ENCODE measurements at places on chromosomes 3 and 15.

DNA sequence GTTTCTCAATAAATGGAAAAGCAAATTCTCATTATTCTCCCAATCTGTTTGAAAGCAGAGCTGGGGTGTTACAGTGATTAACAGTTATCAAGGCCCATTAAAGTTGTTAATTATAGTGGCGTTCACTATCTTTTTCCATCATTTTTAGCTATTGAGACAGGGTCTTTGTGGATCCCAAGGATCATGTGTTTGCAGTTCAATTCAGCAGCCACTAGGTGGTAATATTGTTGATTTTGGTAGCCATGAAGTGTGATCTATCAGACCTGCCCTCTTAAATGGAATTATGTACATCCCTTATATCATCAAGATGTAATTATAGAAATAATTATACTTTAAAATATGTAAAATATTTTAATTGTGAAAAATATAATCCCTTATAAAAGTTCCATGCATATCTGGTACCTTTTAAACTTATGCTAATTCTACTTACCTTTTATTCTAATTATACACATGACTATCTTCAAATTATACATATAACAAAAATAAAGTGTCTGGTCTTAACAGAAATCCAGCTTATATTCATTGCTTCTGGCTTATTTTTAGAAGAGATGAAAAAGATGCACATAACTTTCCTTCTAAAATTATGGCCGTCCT lies 126.4 kb downstream of the GREM1 start:
- DNase-seq = no peak

GRCh38 chr15:61545763-61546162 lies 316.7 kb upstream of the RORA start:
- no peak for DNase-seq

DNA sequence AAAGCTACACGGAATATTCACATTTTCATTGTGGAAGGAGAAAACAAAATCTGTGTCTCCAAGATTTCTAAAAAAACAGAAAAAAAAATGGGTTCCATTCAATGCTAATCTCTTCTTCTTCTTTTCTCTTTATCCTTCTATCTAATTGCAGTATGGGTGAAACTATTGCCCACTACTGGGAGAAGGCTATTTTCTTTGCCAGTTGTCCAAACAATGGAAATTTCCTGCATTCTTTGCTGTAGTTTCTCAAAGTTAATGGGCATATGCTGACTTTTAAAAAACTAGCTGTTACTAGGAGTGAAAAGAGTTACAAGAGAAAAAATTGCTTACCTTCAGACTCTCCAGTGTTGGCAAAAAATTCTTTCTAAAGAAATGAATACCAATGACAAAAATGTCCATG lies 179.3 kb upstream of the ANKRD28 start:
- DNase-seq = no peak

DNA sequence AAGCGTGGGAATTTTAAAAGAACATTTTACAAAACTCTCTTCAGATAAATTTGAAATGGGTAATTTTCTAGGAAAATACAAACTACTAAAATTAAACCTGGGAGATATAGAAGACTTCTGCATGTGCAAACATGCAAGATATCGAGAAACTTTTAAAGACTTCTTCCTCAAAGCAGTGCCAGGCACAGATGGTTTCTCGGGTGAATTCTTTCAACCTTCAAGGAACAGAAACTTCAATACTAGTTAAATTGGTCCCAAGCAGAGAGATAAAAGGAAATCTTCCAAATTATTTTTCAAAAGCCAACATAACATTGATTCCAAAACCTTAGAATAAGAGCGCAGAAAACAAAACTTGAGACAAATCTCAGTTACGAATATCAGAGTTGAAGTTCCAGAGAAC lies 732.7 kb downstream of the PDCD6IP start:
- no peak for DNase-seq

DNA sequence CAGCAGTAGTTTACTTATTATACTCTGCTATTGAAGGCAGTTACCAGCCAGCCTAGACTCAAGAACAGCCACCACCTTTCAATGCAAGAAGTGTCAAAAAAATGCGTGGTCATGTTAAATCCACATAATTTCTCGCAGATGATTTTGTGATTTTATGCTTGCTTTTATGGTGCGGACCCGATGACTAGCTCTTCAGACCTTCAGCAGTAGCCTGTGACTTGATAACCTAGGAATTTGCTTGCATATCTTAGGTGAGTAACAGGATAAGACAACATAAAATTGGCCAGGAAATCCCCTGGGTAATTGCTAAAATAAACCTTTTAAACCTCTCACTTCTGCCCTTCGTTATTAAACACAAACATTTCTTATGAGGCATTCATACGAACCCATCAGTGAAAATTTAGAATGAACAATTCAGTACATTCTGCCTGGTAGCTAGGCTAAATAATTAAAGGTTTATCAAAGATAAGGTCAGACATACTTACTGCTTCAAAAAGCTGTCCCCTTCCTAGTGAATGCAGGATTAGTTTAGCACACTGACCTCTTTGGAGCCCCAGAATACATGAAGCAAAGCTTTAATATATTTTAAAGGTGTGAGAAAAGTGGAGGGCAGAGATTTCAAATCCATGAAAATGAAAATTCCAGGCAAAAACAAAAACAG lies 798.8 kb downstream of the OTOL1 start:
- DNase-seq = no peak

GRCh38 chr3:52372822-52373504 lies 56.8 kb downstream of the DNAH1 start:
- peak; percentile 58 for DNase-seq

DNA sequence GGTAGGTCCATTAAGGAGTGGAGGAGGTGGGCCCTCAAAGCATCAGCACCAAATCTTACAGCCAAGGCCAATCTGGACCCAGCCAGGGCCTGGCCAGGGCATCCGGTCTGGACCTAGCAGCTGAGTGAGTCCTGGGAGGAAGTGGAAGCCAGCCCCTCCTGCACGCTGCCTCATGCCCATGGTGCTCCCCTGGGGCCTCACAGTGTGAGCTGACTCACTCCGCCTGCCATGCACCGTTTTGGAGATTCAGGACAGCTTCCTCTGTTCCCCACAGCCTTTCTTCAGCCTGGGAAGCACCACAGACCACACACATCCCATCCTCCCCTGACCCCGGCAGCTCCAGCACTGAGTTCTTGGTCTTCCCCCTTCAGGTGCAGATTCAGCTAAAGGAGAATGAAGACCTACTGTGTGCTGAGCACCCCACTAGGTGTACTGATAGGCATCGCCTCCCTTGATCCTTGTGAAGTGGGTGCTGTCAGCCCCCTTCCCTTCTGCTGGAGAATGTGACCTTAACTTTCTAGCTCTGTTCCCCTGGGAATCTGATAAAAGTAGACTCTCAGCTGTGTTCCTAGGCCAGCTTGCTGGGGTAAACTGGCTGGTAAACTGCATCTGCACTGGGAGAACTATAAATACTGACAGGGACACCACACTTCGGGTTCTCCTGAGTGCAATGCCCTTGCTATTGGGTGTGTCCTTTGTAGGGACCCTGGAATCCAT lies 36.8 kb upstream of the SEC13 start:
- peak; percentile 60 for DNase-seq

GRCh38 chr3:1380926-1381646 lies 288.3 kb downstream of the CNTN6 start:
- DNase-seq = no peak

DNA sequence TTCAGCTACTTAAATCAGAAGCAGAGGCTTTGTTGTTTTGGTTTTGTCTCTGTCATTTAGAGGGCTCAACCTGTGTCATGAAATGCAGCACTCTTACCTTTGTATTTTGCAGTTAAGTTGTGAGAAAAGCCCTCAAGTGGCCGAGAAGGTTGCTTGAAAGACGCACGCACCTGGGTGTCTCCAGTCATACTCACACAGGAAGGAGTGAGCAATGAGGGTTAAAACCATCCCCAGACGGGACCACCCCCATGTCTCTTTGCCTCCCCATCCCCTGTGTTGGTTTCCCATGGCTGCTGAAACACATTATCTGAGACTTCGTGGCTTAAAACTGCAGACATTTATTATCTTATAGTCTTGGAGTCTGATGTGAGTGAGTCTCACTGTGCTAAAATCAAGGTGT lies 376.1 kb upstream of the CFAP20DC start:
- no peak for DNase-seq

GRCh38 chr15:45648521-45649200 lies 13.8 kb downstream of the SQOR start:
- DNase-seq = no peak

GRCh38 chr3:111956995-111957734 lies 21.7 kb upstream of the ABHD10 start:
- DNase-seq = peak; percentile 35

GRCh38 chr3:119490153-119490552 lies 8.2 kb upstream of the TIMMDC1 start:
- no peak for DNase-seq

DNA sequence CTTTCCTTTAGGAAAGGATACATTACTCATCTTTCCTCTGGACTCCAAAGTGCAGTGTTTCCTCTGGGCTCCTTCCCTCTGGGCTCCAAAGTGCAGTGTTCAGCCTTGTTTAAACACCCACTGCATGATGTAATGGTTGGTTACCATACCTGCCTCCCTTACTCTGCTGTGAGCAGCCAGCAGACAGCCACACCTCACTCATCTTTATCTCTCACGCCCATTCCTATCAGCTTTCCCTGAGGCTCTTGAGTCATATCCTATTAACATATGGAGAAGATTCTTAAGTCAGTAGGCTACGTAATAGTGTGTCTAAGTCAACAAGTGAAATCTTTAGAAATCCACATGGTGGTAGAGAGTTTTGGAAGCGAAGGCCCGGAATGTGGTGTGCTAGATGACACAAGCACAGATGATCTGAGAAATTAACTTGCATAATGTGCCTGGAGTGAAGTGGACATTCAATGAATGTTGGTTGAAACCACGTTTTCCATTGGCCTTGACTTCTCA lies 97.2 kb upstream of the CTNNB1 start:
- no peak for DNase-seq

DNA sequence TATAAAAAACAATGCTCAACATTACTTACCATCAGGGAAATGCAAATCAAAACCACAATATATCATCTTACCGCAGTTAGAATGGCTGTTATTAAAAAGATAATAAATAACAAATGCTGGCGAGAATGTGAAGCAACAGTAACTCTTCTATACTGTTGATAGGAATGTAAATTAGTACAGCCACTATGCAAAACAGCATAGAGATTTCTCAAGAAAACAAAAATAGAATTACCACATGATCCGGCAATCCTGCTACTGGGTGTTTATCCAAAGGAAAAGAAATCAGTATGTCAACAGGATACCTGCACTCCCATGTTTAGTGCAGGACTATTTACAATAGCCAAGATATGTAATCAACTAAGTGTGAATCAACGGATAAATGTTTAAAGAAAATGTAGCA lies 48.1 kb downstream of the ADAM10 start:
- no peak for DNase-seq

DNA sequence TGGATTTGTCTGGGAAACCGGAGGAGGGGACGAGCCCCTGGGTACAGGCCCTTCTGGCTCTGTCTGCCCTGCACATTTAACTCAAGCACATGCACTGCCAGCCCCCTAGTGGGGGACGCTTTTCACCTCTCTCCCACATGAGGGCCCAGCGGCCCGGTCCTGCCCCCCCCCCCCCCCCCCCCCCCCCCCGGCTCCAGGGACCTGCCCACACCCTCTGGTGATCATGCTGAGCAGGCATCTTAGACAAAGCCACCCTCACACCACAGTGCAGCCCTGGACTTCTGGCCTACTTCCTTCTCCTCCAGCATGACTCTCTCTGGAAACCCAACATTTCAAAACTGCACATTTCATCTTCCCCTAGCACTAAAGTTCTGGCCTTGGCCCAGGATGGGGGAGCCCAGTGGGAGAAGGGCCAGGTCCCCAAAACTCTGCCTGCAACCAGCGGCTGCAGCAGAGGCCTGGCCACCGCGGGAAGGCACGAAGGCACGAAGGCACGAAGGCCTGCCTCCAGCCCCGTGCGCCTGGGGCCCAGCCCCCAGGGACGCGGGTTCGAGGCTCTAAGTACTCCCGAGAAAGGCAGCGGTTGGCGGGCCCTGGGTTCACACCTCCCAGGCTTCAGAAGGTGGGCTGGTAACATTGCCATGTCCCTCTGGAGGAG lies 14.1 kb downstream of the KLF15 start:
- peak; percentile 16 for DNase-seq

DNA sequence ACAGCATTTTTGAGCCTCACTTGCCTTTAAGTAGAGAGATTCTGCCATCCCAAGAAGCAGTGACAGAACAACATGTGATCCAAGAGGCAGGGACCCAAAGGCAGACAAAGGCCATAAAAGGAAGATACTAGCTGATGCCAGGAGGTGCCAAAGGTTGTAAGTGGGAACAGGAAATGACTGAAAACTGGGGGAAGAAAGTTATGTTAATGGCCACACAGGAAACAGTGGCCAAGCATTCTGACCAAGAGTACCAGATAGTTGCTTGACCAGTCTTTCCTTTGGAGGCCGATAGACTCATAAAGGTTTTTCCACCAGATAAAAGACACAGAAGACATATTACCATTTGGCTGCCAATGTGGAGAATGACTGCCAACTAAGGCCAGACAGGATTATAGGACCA lies 274.5 kb upstream of the PEX5L start:
- DNase-seq = no peak

- no peak for DNase-seq
These were observed 221.1 kb upstream of the THBS1 start for GRCh38 chr15:39359771-39360170.

DNA sequence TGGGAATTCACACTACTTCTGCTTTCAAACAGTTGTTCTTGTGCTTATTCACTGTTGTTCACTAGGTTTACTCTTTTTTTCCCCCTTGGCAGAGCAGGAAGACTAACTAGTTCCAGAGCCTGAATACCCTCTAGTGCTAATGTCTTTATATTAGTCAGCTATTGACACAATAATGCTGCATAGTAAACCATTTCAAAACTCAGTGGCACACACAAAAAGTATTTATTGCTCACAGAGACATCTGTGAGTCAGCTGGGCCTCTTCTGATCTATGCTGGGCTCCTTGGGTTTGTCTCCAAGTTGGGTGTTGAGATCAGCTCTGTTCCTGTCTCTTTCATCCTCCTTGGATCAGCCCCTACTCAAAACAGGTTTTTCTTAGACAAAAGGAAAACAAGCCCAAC lies 51.1 kb downstream of the RSRC1 start:
- no peak for DNase-seq

- DNase-seq = no peak
These were observed 4.5 kb upstream of the AP2M1 start for GRCh38 chr3:184169896-184170875.

GRCh38 chr3:129934234-129935123 lies 40.0 kb upstream of the TRH start:
- peak; percentile 47 for DNase-seq
